Stimulated activated CD4-positive, alpha-beta T cell treated with anti-CD3 and anti-CD28 coated beads, TNF-alpha, amount 100 ng/mL, for 24 hours (primary cell): ENCODE measurements at places on chromosomes 3 and 15.

GRCh38 chr3:9074079-9074478 is 110.8 kb upstream of the RAD18 start:
- no peak for DNase-seq

DNA sequence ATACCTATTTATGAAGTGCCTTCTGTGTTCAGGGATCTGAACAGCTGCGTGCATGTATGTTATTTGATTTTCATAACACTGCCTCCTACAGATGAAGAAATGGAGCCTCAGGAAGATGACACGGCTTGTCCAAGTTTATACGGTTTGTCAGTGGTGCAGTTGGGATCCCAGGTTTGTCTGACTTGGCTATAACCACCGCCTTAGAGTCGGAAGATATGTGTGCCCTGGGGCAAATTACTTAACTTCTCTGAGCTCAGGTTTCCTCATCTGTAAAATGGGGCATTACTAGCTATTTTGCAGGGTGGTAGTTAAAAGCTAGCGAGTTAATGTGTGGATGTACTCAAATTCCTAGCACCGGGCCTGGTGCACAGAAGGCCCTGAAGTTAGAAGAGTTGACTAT is 54.1 kb upstream of the ANP32A start:
- no peak for DNase-seq

- DNase-seq: no peak
Measured at GRCh38 chr15:32641517-32642059, at the start of gene SCG5. Gene SCG5 (plus strand): TSS chr15:32641710. CDS start chr15:32643593, 1,883 bp downstream.

DNA sequence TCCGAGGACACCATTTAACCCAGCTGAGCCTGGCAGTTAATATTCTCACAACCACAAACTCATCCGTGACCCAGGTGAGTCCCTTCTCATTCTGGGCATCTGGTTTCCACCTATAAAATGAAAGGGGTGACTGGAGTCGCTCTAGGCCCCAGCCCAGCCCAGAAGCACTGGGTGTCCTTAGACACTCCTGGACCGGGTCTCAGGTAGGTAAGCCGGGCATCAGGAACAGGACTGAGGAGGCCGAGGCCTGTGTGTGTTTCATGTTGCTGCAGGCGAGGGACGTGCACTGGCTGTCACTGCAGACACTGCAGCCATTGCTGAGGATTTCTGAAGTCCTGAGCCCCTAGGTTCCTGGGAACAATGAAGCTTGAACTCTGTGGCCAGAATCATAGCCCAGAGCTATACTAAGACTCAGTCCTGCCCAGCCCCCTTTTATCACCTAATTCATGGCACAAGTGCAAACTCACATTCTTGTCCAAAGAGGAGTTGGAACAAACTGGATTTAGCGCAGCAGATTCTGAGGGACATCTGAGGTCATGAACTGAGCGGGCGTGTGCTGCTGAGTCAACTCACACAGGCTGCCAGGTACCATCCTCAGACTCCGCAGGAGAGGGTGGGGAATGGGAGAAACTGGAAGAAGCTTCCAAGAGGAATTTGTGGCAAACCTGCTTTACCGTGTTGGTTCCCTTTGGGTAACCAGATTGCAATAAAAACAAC is 184.9 kb downstream of the FAM43A start:
- no peak for DNase-seq

- DNase-seq: no peak
Measured at GRCh38 chr3:156577736-156578135, 22.8 kb upstream of the SSR3 start.

GRCh38 chr3:96776818-96777217 is 37.6 kb upstream of the EPHA6 start:
- no peak for DNase-seq

DNA sequence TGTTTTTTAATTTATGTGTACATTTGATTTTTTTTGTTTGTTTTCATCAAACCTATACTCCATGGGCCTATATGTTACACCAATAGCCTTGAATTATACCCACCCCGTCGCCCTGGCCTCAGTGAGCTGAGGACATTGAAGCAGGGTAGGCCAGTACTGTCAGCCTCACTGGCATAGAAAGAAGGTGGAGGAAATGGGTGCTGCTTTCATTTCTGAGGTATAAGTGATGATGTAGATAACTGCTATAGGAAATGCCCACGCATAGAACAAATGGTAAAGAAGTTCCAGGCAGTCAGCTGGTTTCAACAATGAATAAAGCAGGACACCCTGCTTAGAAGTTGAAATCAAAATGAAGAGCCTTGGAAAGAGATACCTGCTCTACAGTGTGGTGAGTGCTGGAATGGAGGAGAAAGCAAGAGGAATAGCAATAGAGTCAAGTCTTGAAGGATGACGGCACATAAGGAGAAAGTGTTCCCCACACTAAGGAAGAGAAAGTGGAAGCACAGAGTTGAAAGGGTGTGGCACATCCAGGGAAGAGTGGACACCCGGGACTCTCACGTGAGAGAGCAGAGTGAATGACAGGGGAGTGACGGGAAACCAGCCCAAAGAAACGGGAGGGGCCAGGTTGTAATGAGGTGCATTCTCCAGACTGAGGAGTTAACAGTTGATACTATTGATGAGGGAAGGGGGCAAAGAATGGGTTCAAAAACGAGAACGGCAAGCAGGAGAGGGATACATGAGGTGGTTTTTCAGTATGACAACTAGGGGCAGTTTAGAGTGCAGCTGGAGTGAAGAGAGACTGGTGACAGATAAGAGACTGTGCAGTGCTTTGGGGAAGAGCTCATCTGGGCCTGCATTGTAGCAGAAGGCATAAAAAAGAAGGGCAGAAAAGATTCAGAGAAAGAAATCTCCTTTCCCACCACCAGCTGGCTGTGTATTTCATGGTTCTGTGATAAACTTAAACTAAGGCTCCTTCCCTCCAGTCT is 70.5 kb downstream of the KLHL25 start:
- DNase-seq: no peak

- no peak for DNase-seq
Measured at GRCh38 chr3:66215106-66215505, 5.7 kb upstream of the SLC25A26 start.

- no peak for DNase-seq
Measured at GRCh38 chr3:195574497-195575304, 9.0 kb downstream of the APOD start.

- no peak for DNase-seq
Measured at GRCh38 chr3:79233431-79234060, 534.3 kb downstream of the ROBO1 start.

- peak; percentile 22 for DNase-seq
Measured at GRCh38 chr3:179068779-179069530, 2.7 kb downstream of the ZMAT3 start.

DNA sequence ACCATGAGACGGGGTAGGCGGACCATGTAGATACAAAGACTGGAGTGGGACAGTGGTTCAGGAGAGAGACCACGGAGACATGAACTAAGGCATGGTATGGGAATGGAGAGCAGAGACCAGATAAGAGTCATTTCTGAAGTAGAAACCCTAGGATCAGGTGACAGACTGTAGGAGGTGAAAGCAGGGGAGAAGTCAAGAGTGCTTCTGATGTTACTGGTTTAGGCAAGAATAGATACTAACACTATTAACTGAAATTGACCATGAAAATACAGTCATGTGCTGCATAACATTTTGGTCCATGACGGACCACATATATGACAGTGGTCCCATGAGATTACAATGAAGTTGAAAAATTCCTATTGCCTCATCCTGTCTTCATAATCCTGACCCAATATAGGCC is 41.7 kb downstream of the RASGRP1 start:
- DNase-seq: no peak

GRCh38 chr3:183529185-183529584 is 26.3 kb downstream of the KLHL6 start:
- no peak for DNase-seq

- no peak for DNase-seq
Measured at GRCh38 chr15:70189826-70190695, 92.3 kb upstream of the TLE3 start.

GRCh38 chr15:56034514-56034913 is 41.1 kb upstream of the NEDD4 start:
- no peak for DNase-seq

- no peak for DNase-seq
Measured at GRCh38 chr15:68188647-68189046, 16.5 kb downstream of the CALML4 start.

DNA sequence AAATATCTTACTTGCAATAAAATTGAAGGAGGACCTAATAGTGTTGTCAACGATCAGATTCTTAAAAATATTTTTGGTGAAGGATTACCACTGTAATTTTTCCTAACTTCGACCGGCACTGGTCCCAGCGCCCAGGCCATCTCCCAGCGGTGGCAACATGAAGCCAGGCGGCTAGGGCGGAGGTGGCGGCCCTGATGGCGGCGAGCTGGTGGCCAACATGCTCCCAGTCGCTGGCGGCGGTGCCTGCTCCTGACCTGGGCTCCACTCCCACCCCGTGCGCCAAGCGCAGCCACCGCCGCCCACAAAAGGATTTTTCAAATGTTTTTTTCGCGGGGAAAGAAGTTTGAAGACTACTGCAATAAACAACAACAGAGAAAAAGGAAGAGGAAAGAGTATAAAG is 56.5 kb upstream of the B3GALNT1 start:
- no peak for DNase-seq

DNA sequence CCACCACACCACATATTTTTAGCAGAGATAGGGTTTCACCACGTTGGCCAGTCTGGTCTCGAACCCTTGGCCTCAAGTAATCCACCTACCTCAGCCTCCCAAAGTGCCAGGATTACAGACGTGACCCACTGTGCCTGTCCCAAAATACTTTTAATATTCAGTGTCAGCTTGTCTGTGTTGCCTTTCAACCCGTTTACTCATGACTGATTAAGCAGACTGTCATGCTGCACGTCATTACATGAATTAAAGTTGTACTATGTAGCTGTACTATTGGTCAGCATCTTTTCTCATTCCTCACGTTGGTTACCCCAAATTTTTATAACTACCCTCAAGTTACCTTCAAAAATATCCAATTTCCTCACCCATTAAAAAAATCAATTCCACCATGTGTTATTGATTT is 48.7 kb upstream of the GADL1 start:
- DNase-seq: no peak

DNA sequence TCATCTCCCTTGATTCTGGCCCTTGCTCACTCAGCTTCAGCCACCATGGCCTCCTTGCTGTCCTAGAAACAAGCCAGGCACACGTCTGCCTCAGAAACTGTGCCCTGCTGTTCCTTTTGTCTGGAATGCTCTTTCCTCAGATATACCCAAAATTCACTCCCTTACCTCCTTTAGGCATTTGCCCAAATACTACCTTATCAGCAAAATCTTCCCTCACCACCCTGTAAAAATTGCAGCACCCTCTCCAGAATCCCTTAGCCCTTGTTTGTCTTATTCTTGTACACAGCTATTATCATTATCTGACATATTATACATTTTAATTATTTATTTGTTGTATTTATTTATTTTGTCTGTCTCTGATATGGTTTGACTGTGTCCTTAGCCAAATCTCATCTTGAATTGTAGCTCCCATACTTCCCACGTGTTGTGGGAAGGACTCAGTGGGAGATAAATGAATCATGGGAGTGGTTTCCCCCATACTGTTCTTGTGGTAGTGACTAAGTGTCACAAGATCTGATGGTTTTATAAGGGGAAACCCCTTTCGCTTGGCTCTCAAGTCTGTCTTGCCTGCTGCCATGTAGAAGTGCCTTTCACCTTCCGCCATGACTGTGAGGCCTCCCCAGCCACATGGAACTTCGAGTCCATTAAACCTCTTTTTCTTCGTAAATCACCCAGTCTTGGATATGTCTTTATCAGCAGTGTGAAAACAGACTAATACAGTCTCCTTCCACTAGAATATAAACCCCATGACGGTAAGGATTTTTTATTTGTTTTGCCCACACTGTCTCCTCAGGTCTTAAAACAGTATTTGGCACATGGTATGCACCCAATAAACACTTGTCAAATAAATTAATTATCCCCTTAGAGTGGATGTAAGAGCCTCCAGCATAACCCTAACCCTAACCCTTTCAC is 60.0 kb upstream of the STT3B start:
- peak; percentile 34 for DNase-seq

GRCh38 chr3:150906461-150906860 is 1.2 kb upstream of the MINDY4B start:
- no peak for DNase-seq

- no peak for DNase-seq
Measured at GRCh38 chr15:80970018-80970657, 19.5 kb downstream of the MESD start.

GRCh38 chr3:127264794-127265514 is 22.9 kb downstream of the PRR20G start:
- no peak for DNase-seq

GRCh38 chr3:72694398-72694797 is 153.8 kb downstream of the SHQ1 start:
- DNase-seq: no peak

GRCh38 chr15:25381579-25381978 is 57.2 kb downstream of the UBE3A start:
- no peak for DNase-seq

DNA sequence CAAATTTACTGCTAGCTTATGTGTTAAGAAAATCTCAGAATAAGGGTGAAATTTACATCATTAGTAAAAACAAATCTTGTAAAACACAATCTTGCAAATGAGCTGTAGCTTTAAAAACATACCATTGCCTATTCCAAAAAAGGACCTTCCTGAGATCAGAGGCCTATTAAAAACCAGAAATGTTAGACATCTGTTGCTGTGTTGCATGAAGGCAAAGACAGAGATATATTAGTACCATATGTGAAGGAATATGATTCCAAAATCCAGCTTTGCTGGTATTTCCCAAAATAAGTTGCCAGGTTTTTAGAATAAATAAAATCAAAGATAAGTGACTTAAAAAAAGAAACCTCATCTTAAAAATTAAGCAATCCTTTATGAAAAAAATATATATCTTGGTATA is 504.1 kb upstream of the CDIN1 start:
- no peak for DNase-seq

DNA sequence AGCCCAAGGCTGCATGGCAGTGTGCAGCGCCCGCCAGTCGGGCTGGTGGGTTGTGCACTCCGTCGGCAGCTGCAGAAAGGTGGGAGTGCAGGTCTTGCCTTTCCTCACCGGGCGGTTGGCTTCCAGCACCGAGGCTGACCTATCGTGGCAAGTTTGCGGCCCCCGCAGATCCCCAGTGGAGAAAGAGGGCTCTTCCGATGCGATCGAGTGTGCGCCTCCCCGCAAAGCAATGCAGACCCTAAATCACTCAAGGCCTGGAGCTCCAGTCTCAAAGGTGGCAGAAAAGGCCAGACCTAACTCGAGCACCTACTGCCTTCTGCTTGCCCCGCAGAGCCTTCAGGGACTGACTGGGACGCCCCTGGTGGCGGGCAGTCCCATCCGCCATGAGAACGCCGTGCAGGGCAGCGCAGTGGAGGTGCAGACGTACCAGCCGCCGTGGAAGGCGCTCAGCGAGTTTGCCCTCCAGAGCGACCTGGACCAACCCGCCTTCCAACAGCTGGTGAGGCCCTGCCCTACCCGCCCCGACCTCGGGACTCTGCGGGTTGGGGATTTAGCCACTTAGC is 4.3 kb downstream of the ISL2 start:
- no peak for DNase-seq

DNA sequence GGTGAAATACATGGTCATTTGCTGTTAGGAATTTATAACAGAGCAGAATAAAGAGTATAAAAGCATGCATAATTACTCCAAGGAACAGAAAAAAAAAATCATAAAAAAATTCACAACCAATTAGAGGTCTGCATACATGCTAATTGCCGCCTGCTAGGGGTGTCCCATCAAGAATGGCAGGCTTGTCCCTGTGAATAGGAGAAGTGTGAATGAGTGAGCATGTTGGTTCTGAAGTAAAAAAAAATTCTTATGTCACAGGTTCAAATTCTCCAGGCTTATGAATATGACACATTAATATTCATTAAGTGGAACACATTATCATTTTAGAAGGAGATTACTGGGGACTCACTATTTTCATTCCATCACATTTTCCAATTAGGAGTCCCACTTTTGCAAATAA is 822.7 kb downstream of the NTRK3 start:
- DNase-seq: no peak
